Posterior vena cava (tissue), 2 donors: ENCODE measurements at places on chromosomes 3 and 15.

DNA sequence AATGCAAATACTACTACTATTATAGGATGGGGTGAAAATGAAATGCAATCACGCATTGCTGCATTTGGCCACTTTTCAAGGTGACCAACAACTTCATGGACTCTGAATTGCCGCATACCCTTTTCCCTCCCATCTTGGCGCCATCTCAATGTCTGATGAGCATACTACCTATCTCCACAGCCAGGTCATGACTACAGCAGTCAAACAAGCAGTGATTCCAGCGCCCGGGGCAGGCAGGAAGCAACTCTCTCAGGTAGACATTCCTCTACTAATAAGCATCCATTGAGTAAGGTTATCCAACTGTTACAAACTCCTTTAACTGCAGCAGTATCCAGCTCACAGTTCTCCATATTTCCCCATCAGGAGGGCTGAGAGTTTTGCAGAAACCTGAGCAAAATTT is 155.4 kb downstream of the ADAMTS17 start:
- peak; percentile 62 for DNase-seq

- peak; percentile 89 for DNase-seq
Observed at GRCh38 chr3:57068437-57069089, 8.1 kb downstream of the SPATA12 start.

GRCh38 chr3:16186086-16186485 is 11.6 kb downstream of the GALNT15 start:
- no peak for DNase-seq

- DNase-seq, result no peak
Observed at GRCh38 chr3:44827196-44827595, 34.5 kb upstream of the TMEM42 start.

DNA sequence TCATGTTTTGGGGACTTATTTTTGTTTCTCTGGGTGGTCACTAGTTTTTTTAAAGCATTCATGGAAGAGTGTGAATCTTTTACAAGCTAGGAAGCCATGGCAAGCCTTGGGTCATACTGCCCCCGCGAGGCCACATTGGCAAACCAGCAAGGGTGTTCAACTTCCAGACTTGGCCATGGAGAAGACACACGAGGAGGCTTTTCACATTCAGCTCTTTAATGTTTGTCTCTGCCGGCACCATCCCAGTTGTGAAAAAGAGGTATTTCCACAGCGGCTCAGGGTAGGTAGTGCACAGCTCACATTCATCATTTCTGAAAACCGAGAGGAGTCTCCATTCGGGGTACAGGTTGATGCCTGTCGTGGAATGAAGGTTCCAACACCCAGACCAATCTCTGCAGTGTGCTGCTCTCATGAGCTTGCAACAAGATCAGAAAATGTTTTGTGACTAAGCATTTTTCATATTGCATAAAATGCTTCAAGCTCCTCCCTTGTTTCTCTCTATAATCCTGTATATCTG is 7.7 kb downstream of the CCR5 start:
- peak; percentile 91 for DNase-seq

- no peak for DNase-seq
Observed at GRCh38 chr3:61177450-61177849, 73.8 kb downstream of the FHIT start.

DNA sequence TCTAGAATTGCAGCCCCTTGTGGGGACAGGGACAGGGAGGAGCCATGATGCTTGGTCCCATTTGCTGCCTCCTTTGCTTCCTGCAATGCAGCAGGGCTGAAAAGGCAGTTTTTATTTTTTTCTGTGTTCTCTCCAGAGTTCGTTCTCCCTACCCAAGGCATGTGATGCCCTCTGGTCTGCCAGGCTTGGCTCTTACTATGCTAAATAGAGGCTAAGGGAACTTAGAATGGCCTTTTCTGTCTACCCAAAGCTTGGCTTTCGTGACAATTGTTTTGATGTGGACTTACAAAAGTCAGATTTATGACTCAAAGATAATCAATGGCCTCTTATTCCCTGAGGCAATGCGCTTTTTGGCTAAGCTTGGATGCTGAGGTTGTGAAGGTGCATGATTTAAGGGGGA is 293.3 kb upstream of the TBL1XR1 start:
- DNase-seq, result no peak

DNA sequence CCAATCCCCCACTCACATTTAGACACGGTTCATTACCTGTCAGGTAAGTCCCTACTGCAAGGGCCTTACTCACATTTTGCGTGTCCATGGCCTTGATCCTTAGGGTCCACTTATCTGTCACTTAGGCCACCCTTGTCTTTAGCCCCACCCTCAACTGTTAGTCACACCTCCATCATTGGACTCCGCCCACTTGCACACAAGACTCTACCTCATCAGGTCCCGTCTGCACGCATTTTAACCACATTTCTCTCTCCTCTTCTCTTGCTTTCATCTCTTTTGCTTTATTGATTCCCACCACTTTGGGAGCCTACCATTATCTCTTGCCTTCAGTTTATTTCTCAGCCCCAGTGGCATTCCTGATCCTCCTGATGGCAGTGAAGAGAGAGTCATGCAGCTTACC is at the start of gene IQCF6:
IQCF6 (minus strand) TSS at position 101 of the 400 bp plus-strand sequence; CDS start at position 88, 13 bp downstream.
- no peak for DNase-seq

DNA sequence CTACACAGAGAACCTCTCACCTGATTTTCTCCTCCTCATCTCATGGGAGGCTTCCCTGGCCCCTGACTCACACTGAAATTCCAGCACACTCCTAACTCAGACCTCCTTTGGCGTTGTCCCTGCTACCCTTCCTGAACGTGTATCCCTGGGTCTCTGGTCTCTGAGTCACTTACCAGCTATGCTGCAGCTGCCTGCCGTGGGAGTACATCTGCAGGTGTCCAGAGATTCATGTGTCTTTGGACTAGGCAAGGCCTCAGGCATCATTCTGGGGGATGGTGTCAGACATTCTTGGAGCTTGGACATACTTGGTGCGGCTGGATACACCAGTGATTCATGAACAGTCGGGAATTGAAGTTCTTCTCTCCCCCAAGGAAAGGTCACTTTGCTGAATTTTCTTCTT is 148.8 kb upstream of the TRIM42 start:
- no peak for DNase-seq

DNA sequence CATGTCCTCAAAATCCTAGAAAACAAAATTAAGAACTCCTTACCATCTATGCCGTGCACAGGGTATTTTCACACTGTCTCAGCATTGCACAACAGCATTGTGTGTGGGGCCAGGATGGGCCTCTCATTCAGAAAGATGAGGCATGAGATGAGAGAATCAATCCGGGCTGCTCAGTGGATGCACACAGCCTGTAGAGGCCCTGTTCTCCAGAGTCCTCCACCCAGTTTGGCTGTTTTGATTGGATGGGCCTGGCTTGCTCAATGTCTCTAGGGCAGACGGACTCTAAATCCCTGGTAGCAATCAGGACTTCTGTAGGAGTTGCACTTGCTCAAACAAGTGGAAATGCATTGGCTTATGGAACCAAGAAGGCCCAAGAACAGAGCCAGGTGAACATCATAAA is 20.2 kb upstream of the CPNE9 start:
- peak; percentile 25 for DNase-seq

DNA sequence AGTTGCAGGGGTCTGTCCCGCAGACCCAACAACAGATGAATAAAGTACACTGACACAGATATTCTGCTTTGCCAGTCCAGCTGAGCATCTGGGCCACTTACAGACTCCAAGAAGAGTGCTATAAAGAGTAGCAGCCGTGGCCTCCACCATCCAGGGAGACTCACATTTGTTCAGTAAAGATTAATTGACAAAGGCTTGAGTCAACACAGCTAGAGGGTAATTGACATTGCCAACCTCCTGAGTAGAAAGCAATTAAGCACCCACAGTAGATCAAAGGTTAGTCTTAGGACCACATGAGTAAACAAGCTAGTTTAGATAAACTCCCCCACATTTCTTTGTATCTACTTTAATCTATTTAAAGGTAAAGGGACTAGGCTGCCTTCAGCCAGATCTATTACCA is 16.3 kb upstream of the CRTC3 start:
- no peak for DNase-seq

DNA sequence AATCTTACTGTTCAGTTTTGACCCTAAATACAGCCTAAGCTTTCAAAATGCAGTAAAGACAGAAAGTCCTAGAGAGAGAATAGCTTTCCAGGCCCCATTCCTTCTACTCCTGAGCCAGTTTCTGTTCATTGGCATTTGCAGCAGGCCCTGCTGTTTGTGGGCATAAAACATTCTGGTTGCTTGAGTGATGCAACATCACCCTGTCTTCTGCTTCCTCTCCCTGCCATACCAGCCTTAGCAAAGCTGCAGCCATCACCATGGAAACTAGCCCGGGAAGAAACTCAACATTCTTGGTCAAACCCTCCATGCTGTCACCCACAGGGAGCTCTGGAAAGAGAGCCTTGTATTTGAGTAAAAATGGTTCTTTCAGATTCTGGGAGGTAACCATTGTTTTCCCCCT is 325.7 kb downstream of the MAGI1 start:
- no peak for DNase-seq

DNA sequence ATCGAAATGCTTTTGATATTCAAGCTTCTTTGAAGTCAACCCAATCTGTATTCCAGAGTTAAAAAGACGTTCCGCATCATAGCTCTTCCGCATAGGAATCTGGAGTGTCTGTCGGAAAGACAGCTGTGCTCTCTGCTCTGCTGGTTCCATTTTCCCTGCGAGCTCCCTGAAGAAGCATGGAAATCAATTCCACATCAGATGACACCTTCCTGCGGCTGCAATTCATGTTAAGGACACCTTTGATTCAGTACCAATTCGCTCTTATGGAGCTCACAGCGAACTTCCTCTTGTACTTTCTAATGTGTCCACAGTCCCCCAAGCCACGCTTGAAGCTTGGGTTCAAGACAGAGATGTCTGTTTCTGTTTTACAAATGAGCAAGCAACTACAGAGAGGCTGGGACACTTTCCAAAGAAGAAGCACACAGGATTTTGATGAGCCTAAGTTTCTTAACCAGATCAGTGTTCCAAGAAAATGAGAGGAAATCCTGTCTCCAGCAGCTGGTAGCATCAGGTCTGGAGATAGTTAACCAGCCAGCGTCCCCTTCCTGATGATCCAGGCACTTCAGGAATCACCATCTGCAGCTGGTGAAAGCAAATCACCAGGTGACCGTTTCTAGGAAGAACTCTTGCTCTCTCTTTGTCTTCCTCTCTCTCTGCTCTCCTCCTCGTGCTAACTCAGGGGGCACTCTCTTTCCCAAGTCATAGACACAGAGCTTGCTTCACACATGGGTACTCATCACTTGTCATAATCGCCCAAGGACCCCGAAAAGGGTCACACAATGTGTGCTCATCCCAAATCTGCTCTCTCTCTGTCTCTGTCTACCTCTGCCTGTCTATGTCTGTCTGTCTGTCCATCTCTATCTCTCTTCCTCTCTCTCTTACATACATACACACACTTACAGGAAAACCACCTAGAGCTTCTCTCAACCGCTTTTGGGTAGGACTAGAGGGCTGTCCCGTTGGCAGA is 281.8 kb downstream of the FAM43A start:
- no peak for DNase-seq

DNA sequence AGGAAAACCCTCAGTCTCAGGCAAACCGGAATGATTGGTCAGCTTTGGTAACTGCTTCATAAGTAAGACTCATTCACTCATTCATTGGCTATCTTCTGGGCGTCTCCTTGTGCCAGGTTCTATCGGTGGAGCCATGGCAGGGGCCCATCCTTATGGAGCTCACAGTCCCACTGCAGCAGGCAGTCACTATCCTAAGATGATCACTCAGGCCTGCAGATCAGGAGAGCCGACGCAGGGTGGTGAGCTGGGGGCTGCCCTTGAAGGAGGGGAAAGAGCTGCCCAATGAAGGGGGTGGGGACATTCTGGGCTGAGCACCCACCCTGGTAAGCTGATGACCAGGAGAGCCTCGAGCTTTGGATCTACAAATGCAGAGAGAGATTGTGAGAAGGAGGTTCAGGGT is 20.5 kb upstream of the FGD5 start:
- DNase-seq, result peak; percentile 10

DNA sequence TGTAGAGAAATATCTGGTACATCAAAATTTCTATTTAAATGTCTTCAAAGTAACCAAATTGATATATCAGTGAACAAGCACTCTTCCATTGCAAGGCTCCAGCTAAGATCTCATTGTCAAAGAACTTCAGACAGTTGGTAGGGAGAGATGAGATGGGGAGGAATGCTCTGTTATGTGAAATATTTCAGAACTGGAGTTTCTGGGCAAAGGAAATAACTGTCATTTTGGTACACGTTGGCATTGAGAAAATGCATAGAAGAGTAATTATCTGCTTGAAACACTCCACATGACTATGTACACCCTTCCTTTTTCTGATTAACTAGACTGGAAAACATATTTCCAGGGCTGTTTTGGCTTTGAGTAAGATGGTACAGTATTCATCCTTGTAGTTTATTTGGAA is 297.5 kb upstream of the RASGRP1 start:
- DNase-seq, result no peak
